ENCODE measurements at places on chromosomes 4 and X.

DNA sequence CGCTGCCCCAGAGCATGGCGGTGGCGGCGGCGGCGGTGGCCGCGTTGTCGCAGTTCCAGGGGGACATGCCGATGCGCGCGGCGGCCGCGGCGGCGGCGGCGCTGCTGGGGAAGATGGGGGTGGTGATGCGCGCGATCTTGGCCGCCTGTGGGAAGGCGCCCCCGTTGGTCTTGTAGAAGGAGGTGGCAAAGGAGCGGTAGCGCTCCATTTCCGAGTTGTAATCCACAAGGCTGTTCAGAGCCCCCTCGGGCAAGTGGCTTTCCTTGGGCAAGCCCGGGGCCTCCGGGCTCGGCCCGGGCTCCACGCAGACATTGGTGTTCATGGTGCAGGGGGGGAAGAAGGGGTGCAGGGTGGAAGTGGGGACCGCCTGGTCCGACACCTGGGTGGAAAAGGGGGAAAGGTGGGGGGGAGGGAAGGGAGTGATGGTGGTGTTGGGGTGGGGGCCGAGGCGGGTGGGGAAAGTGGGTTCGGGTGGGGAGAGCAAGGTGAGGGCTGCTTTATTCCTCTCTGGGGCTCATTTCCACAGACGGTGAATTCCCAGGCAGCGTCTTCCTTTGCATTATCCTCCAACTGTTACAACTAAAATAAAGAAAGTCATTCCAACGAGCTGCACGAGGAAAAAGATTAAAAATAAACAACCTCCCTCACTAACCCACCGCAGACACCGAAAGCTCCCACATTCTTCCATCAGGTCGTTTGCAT is 3.1 kb downstream of the CXXC4 start:
- peak; percentile 63 for DNase-seq

DNA sequence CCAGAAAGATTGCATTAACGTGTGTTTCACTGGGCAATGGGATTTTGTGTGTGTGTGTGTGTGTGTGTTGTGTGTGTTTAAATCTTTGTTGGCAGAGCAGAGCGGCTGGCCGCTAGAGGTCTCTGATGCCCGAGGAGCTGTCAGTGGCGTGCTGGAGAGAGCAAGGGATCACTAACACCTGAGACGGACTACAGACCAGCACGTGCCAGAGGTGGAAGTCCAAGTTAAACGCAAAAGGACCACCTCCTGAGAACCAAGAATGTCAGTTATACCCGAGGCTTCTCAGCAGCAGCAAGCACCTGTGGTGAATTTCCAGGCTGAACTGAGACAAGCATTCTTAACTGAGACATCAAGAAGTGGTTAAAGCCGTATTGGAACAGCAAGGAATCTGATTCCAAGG is 9.0 kb upstream of the SLC25A14 start:
- peak; percentile 72 for DNase-seq

DNA sequence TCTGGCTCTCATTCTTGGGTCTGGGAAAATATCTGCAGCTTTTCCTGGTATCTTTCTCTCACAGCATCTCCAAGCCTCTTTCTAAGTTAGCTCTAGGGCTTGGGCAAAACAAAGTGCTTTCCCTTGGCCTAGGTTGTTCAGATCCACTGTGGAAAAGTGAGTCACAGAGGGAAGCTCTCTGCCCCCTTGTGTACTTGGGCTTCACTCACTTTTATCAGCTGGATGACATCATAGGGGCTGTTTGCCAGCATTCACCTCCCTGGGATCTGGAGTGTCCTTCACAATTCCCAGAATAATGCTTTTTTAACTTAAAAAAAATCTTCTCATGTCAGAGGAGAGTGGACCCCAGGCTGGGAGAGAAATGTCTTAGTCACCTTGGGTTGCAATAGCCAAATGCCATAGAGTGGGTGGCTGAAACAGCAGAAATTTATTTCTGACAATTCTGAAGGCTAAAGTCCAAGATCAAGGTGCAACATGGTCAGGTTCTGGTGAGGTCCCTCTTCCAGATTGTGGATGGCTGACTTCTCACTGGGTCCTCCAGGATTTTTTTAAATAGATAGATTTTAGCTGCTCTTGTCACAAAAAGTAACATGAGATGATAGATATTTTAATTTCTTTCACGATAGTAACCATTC is 247.8 kb downstream of the SH2D1A start:
- DNase-seq: no peak

GRCh38 chr4:94504545-94504944 is 52.8 kb downstream of the PDLIM5 start:
- no peak for DNase-seq

DNA sequence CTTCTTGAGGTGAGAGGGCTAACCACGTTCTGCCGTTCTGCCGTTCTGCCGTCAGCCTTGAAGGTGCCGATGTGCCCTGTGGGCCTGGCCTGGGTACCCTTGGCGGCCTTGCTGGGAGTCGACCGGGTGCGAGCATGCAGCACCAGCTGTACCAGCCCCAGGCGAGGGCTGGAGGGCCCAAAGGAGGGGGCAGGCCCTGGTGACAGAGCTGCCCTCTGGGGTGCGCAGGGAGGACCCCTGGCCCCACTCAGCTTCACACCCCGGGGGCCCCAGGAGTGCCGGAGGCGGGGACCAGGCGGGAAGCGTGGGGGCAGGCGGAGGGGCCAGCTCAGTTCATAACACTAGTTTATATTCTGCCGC is 22.1 kb downstream of the UVSSA start:
- no peak for DNase-seq

GRCh38 chr4:158799856-158800255 is 31.0 kb downstream of the FNIP2 start:
- no peak for DNase-seq

GRCh38 chrX:152878976-152879755 is 18.7 kb upstream of the ZNF185 start:
- no peak for DNase-seq

GRCh38 chrX:150643271-150643670 is 49.9 kb upstream of the MTMR1 start:
- peak; percentile 48 for DNase-seq

- DNase-seq: peak; percentile 44
These were observed 15.7 kb downstream of the OFD1 start for GRCh38 chrX:13750204-13750603.

DNA sequence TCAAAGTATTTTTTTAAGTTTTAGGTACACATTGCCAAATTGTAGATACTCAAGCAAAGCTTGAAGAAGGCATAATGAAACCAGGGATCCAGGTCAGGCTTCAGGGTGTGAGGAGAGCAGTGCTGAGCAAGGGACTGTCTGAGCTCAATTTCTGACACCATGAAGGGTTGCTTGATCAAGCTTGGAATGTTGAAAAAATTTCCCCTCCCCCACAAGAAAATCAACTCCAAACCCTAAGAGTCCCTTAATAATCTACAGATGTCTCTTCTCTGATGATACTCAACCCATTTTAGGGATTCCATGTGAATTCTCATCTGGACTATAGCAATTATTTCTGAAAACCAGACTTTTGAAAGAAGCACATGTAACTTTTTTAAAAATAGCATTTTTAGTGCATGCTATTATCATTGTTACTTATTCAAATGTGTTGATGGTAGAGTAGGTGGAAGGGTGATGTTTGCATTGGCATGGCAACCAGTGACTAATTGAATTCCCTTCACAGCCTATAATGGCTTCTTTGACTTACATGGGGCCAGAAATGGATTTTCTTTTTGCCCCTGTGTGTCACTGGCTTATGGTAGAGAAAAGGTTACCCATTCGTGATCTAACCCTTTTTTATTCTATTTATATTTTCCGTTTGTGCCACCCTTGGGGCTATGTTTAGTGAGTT is 252.0 kb downstream of the FBXW7 start:
- no peak for DNase-seq

- peak; percentile 89 for DNase-seq
These were observed 68.6 kb downstream of the PRSS12 start for GRCh38 chr4:118284169-118284568.

DNA sequence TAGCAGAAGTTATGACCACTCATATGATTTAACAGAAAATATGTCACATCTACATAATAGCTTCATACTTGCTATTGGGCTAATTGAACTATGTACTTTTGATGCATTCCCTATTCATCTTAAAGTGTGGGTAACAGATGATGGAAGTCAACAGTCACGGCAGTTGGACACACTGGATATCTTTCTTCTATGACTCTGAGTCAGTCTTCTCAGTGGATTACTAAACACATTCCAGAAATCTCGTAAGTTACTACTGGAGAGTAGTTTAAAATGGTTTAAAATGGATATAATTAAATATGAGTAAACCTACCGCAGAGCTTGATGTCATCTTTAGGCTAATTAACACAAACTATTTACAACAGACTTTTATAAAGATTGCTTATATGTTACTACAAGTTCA is 30.1 kb upstream of the CFAP299 start:
- DNase-seq: no peak

- no peak for DNase-seq
These were observed 94.5 kb downstream of the PCDH19 start for GRCh38 chrX:100315566-100315965.

DNA sequence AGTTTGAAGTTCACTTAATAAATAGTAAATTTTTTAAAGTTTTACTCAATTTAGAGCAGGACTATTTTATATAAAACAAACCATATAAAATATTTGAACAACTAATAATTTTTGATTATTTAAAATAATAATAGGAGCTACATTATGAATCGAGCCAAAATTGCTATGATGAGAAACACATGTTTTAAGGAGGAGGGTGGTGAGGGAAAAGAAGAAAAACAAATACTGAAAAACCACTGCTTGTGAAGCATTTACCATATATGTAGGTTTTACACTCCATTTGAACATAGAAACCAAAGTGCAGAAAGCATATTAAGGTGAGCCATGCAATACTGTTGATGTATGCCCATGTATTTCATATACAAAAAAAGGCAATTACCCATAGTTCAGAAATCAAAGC is 448.9 kb downstream of the FSTL5 start:
- no peak for DNase-seq

DNA sequence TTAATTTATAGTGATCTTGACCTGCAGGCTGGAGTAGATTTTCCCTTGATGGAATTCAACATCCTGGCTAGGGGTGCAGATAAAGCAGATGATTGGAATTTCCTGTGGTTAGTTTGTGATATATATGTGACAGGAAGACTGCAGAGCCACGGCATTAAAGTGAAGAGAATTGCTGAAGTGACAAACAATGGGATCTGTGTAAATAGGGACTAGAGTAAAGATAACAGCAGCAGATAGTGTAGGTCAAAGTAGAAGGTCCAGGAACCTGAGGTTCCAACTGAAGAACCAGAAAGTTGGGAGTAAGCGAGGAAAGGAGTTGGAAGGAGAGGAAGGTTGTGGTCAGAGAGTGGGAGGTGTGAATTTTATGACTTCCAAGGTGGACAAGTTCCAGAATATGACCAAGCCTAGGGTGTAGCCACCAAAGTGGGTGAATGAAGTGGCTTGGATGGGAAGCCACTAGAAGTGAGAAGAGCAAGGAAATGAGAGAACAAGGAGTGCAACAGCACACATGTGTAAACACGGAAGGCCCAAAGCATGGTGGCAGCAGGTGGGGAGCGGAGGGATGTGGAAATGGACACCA is 325.0 kb downstream of the RAB28 start:
- no peak for DNase-seq

- DNase-seq: peak; percentile 49
These were observed 58.2 kb downstream of the ANXA10 start for GRCh38 chr4:168150420-168151050.

GRCh38 chr4:129362691-129363274 is 266.8 kb downstream of the C4orf33 start:
- DNase-seq: peak; percentile 90

GRCh38 chrX:149069899-149070298 is 435.2 kb downstream of the IDS start:
- no peak for DNase-seq

GRCh38 chr4:61911313-61911756 is 711.2 kb downstream of the ADGRL3 start:
- DNase-seq: no peak

- peak; percentile 77 for DNase-seq
These were observed 114.5 kb downstream of the ADRA2C start for GRCh38 chr4:3880615-3881120.

GRCh38 chr4:152045807-152046571 is 285.2 kb upstream of the GATB start:
- DNase-seq: no peak

- DNase-seq: no peak
These were observed 11.6 kb downstream of the IRF2 start for GRCh38 chr4:184462724-184463123.

DNA sequence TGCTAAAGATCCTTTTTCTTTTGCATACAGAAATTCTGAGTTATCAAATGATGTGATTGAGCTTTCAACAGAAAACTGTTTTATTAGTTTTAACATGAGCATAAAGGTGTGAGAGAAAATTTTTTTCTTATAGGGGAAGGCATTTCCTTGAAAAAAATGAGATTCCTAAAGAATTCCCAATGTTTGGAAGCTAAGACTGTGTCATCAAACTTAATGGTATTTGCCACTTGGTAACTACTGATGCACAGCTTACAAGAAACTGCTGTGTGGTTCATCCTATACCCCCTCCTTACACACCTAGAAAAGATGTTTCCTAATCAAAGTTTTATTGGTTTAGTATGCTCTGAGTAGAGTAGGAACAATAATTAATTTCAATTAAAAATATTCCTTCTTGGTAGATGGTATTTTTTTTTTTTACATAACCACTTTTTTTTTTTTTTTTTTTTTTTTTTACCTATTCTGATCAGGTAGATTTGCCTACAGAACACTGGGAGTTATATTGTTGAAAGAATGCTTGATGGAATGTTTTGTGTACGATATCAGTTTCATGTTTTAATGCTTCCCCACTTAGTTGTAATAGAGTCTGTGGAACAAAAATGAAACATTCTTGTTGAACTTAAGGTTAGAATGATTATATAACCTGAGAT is 6.0 kb downstream of the PTPN13 start:
- DNase-seq: no peak

- peak; percentile 64 for DNase-seq
These were observed 89.2 kb downstream of the PJA1 start for GRCh38 chrX:69076088-69076487.

- DNase-seq: no peak
These were observed 87.0 kb downstream of the BCOR start for GRCh38 chrX:40010550-40011321.

DNA sequence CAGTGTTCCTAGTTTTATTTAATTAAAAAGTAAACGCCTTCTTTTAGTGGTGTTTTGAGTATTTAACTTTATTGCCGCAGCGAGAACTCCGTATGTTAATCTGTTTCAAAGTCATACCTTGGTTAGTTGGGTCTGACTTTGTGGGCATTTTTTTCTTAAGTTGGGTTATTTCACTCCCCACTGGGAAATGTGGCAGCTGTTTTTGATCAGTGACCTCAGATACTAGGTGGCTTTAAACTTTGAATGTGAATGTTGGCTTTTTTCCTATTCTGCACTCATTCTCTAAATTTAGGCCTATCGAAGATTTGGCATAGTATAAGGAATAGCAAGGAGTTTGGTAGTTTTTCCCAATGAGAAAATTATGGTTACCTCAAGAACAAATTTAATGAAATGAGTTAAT is 85.9 kb downstream of the FIP1L1 start:
- no peak for DNase-seq

GRCh38 chrX:24371391-24371972 is 11.0 kb downstream of the SUPT20HL1 start:
- peak; percentile 59 for DNase-seq

- DNase-seq: no peak
These were observed 1.3 kb upstream of the RGS12 start for GRCh38 chr4:3291411-3291968.

Data from OCI-M1 (cell line).